ENCODE measurements at places on chromosomes 3 and 15. TPM values are rescaled to one million over a fixed set of nuclear protein-coding genes. Genes with fewer than 3 reads are reported as not detected.

- DNase-seq, result no peak
Measured at GRCh38 chr15:67587754-67588153, 45.3 kb downstream of the MAP2K5 start.

- DNase-seq, result no peak
Measured at GRCh38 chr3:195821403-195822130, 9.8 kb upstream of the MUC4 start.

- no peak for DNase-seq
Measured at GRCh38 chr3:171028779-171029232, 2.3 kb upstream of the SLC2A2 start.

DNA sequence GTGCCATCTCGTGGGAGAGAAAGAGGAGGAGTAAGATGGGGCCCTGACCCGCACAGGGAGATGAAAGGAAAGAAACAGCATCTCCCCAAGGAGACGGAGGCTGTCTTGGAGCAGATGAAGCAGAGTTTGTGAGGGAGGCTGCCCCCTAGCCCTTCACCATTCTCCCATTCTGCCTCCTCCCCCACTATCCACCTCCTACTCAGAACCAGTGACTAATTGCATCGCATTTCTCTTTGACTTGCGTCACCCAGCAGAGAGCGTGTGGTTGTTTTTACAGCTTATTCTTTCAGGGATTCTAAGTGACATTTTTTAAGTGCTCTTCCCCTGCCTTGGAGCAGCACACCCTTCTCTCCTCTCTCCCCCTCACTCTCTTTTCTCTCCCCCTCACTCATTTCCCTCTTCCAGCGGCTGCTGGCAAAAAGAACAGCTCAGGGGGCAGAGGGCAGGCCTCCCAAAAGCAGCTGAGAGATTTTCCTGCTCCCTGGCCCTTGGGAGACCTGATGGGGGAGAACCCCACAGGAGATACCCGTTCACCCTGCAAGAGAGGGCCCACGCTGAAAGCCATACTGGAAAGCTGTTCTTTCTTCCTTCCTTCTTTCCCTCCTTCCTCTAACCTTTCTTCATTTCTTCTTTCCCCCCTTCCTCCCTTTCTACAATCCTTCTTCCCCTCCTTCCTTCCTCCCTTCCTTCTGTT, 91.8 kb downstream of the MRPL46 start:
- no peak for DNase-seq

GRCh38 chr3:175729466-175729865, 870.3 kb downstream of the NAALADL2 start:
- DNase-seq, result no peak

DNA sequence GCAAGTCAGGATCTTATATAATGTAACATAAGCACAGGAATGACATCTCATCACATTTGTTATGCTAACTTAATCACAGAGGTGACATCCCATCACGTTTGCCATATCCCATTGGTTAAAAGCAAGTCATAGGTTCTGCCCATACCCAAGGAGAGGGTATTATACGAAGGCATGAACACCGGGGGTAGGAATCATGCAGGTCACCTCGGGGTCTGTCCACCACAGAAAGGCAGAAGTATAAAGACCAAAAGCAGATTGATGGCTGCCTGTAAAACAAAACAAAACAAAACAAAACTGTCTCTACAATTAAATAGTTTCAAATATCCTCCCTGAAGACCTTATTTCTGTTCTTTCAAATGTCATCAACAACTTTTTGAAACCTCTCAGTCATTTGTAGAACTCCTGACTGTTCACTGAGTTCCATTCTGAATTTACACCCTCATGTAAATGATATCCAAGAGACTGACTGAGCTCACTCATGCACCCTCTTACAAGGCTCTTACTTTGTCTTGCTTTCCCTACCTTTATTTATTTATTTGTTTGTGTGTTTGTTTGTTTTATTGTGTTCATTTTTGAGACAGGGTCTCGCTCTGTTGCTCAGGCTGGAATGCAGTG, 22.7 kb upstream of the ZNF639 start:
- no peak for DNase-seq

DNA sequence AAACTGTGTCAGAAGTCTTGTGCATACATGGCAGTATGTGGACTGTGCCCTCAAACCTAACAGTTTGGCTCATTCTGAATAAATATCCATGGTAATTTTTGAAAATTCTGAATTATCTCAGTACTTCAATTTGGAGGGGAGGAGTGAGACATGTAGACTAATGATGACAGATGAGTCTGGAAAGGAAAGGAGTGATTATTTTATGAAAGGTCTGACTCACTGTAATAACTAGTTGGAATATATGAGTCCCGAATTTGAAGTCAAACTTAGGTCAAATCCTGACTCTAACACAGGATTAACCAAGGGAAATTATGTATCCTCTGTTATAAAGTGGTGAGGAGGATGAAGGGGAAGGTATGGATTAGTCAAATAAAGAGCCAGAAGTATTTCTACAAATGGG, 38.6 kb downstream of the SUCNR1 start:
- no peak for DNase-seq

DNA sequence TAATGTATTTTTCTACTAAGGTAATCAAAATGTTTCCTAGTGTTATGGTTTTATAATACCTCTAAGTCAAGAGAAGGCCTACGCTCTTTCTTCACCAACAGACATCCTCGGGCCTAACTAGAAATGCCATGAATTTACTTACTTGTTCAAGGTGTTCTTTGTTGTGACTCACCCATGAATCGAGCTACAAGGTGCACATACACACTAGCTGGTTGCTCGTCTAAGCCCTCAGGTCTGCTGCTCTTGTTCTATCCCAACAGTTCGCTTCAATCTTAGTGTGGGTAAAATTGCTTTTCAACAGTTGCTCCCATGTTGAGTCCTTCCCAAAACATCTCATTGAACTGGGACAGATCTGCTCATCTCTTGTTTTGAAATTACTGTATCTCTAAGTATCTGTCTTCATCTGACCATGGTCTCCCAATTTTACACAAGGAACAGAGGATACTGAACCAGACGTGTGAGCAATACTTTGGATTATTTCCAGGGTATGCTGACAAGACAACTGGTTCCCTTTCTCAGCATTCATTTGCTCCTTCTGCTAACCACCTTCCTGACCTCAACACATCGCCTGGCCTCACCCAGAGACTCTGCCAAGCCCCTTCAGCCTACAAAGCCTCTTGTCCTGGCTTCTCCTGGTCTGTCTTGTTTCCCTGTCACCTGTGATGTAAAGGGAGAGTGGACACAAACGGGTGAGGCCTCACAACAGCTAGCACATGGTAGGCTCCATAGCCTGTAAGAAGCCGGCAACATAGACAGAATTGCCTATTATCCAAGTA, 84.2 kb downstream of the NEDD4 start:
- no peak for DNase-seq

DNA sequence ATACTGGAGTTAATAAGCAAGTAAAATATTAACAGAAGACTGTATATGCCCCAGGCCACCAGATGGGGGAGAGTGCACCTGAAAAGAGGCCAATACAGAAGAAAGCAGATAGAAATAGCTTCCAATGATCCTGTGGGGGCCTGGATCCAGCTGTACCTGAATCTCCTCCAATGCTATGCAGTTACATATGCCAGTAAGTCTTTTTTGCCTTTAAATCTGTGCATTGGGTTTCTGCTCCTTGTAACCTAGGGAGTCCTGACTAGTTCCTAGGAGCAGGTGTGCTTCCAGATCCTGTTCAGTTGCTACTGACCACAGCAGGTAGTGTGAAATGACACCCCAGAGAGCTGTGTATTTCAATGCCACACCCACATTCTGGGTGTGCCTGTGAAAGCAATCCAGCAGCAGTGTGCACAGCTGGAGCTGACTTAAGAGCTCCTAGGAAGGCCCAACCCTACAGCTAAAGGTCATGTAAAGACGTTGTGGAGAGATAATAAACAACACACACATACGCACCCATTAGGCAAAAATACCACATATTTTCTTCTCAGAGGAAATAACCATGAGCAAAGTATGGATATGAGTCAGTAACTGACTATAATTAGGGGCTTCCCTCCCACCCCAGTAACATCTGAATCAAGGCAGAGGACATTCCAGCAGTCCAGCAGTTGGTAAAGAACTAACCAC, 62.2 kb upstream of the AKAP13 start:
- DNase-seq, result no peak

GSK3B gene
- total RNA-seq, result 12.7 TPM

- DNase-seq, result no peak
Measured at GRCh38 chr3:165194511-165195240, 1.5 kb downstream of the SLITRK3 start.

- DNase-seq, result no peak
Measured at GRCh38 chr3:71695000-71695482, 30.2 kb downstream of the EIF4E3 start.

DNA sequence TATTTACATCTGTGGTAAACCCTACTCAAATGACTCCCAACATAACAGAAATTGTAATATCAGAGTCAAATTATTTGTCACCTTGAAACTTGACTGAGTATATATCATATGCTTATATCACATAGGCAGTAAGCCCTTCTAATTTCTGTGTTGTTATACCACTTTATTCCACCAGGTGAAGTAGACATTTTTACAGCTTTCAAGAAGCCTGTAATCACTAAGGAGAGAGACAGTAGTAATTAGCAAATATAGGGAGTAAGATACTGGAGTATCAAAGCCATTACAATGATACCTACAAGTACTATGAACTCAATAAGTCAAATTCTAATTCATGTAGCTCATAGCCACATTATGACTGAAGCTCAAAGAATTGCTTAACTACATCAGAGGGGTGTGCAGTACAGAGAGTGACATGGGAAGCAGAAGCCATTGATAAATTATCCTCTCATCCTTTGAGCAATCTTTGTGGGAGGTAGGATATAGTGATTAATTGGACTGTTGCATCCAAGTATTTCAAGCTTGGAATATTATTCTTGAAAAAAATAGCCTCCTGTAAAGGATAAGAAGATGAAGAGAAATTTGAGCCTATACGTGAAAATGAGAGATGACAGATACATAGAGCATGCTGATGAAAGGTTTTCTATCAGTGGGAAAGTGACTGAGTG, 1005.9 kb downstream of the ZPLD1 start:
- DNase-seq, result no peak

DNA sequence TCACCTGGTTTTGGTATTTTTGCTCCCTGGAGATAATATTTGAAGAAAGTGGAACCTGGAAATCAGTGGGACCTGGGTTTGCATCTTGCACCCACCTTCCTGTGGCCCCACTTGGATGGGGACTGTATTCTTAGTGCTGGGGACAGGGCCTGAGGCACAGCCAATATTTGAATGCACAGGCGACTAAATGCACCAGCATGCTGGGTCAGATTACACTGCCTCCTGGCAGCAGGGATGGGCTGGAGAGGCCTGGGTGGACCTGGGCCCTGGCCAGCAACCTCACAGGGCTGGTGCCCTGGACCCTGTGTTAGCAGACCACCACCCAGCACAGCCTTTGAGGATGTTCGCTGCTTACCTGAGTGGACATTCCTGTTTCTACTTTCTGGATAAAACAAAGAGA, 10.5 kb downstream of the ITIH4 start:
- no peak for DNase-seq

GRCh38 chr3:117756563-117756962, 1047.0 kb downstream of the TUSC7 start:
- no peak for DNase-seq

GRCh38 chr3:47291158-47291753, 8.5 kb downstream of the KLHL18 start:
- DNase-seq, result peak; percentile 71

- DNase-seq, result no peak
Measured at GRCh38 chr3:72230774-72231379, 445.9 kb upstream of the PROK2 start.

GRCh38 chr3:151750181-151750580, 16.5 kb downstream of the AADACL2 start:
- DNase-seq, result no peak

XCR1 gene
- not detected for total RNA-seq

GRCh38 chr3:101351829-101352228, 31.5 kb upstream of the IMPG2 start:
- DNase-seq, result no peak

DNA sequence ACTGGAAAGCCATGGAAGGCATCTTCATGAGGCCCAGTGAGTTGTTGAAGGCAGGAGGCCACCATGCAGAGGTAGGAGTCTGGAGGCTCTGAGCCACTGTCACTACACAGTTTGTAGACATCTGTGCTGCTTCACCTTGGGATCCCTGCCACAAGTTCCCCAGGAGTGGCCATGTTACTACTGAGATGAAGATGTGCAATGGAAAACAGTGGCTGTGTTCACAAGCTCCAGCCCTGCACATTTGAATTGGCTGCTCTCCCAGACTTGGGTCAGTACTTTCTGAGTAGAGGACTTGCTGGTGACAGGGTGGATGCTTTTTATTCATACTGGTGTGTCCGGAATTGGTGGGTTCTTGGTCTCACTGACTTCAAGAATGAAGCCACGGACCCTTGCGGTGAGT, 86.9 kb upstream of the C15orf39 start:
- DNase-seq, result no peak

- peak; percentile 96 for DNase-seq
Measured at GRCh38 chr3:58535531-58536500, 1.2 kb downstream of the ACOX2 start.

ADAMTS9 gene
- 0.81 TPM for total RNA-seq

- DNase-seq, result no peak
Measured at GRCh38 chr15:71440489-71441110, 325.3 kb downstream of the THSD4 start.

- DNase-seq, result peak; percentile 83
Measured at GRCh38 chr15:40274350-40275274, 8.3 kb downstream of the ANKRD63 start.

GRCh38 chr3:9986230-9986725, 363 bp downstream of the EMC3 start:
- DNase-seq, result no peak

- DNase-seq, result no peak
Measured at GRCh38 chr3:71241981-71242560, 341.5 kb downstream of the FOXP1 start.

DNA sequence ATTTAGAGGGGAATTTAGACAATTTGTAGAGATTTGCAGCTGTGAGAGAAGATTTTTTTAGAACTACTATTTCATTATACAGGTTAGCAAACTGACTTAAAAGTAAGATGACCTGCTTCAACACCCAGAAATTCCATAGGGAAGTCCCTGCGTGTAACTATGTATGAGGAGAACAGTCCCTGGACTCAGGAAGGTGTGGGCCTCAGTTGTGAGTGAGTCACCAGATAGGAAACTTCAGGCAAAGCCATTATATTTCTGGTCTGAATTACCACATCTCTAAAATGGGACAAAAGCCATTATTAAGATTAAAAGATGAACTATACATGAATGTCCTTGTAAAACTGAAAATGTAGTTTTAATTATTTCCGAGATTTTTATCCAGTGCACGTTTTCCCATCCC, 488.3 kb upstream of the GOLIM4 start:
- DNase-seq, result no peak

DNA sequence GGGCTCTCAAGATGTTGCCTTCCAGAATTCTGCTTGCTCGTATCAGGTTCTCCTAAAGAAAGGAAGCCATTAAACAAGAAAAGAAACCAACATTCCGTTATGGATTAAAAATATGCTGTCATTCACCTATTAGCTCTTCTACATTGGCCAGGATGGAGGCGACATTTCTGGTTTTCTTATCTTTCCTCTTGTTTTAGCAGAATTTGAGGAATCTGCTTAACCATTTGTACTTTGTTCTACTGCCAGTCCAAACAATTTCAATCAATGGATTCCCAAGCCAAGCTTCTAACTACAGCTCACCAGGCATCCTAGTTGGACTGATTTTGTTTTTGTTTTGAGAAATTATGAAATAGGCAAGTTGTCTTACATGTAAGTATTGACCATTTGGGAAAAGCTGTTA, 164.6 kb upstream of the TSC22D2 start:
- no peak for DNase-seq
